ENCODE measurements at places on chromosomes 5 and 9. TPM values are rescaled to one million over a fixed set of nuclear protein-coding genes. Genes with fewer than 3 reads are reported as not detected.
A peak's percentile ranks its signal among the peaks of the same experiment; 100 is the strongest.

DNA sequence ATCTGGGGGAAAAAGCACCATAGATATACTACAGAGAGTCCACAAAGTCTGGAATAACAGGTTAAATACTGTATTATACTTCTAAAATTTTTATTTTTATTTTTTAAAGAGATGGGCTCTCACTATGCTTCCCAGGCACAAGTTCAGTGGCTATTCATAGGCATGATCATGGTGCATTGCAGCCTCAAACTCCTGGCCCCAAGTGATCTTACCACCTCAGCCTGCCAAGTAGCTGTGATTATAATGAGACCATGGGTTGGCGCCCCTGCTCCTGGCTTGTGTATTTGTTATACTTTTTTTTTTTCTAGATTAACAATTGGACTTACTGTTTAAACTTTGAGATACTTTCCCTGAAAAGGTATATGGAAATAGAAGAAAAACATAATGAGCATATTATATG lies 25.9 kb downstream of the ERBIN start:
- peaks cover 11% of the 10 kb centered on the region for H3K36me3 ChIP-seq
- H3K27ac ChIP-seq = no peak overlapping the region
- no peak for DNase-seq
- H3K27me3 ChIP-seq = no peaks in the 10 kb centered on the region
- no peak overlapping the region for H3K4me3 ChIP-seq
- H3K4me1 ChIP-seq = peaks cover 4% of the 10 kb centered on the region

DNA sequence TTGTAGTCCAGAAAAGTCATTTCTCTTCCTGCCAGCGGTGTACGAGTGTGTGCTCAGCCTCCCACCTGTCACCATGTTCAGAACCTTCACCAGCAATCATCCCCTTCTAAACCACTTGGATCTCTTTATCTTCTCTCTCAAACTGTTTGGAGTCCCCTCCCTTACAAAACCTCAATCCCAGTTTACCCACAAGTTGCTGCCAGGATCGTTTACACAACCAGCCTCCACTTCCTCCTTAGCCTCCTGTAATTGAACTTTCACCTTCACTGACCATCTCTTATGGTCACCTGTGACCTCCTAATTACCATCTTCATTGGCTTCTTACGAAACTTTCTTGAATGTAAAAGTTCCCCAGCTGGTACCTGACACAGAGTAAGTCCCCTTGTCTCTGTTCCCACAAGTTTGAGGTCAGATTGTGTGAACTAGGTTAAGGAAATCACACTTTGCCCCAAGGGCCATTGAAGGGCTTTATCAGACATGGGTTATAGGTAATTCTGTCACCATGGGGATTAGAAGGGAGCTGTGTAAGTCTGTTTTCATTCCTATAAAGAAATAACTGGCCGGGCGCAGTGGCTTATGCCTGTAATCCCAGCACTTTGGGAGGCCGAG lies 20.0 kb downstream of the RNF44 start:
- H3K4me1 ChIP-seq = peaks cover 3% of the 10 kb centered on the region
- H3K27ac ChIP-seq = peak overlapping the region; percentile 1
- no peak for DNase-seq
- no peak overlapping the region for H3K4me3 ChIP-seq
- H3K36me3 ChIP-seq = no peaks in the 10 kb centered on the region

GRCh38 chr9:16870596-16871335 lies at the start of gene BNC2:
BNC2 (minus strand) TSS chr9:16870670; CDS start chr9:16870648, 22 bp downstream.
- H3K27ac ChIP-seq = no peak within 1 kb of the TSS
- peak within 1 kb of the TSS; percentile 57 for H3K4me3 ChIP-seq
- peaks cover 37% of the 10 kb centered on the region for H3K27me3 ChIP-seq

- no peaks in the 10 kb centered on the region for H3K4me1 ChIP-seq
- no peaks in the 10 kb centered on the region for H3K27me3 ChIP-seq
- no peaks in the 10 kb centered on the region for H3K36me3 ChIP-seq
- DNase-seq = no peak
These were observed 50.3 kb downstream of the HMHB1 start for GRCh38 chr5:143862271-143862670.

The PCDHA11 gene
- not detected for total RNA-seq

DNA sequence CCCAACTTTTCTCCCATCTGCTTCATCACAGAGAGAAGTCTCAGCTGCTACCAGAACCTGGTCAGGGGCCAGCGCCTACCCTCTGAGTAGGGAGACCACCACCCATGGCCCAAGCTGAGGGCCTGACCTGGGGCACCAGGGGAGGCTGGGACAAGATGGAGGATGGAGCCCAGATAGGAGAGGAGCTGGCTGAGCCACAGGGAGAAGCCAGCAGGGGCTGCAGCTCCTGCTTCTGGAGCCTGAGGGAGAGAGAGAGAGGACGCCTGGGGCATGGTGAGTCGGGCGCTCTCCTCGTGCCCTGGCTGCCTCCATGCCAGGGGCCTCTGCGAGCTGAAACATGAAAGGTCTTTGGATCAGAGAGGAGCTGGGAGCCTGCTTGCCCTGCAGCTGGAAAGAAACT lies 1.4 kb upstream of the FOXI1 start:
- DNase-seq = no peak
- peaks cover 14% of the 10 kb centered on the region for H3K27me3 ChIP-seq
- no peaks in the 10 kb centered on the region for H3K36me3 ChIP-seq
- no peak overlapping the region for H3K4me3 ChIP-seq
- H3K4me1 ChIP-seq = peaks cover 1% of the 10 kb centered on the region

DNA sequence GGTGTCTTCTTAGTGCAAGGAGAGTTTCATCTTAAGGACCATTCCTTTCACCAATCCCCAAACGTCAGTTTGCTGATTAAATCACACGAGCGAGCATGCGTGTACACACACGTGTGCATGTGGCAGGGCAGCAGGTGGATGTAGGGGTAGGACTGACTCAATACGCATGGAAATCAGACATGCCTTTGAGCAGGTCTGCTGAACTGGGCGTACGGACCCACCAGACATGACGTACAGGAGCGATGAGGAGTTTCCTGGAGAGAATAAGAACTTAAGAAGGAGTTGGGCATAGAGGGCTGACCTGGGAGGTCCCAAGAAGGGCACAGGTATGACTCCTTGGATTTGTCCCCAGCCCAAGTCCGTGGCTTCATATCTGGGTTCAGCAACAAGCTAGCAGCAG lies 170.0 kb downstream of the FGF18 start:
- H3K36me3 ChIP-seq = no peaks in the 10 kb centered on the region
- H3K4me3 ChIP-seq = no peak overlapping the region
- no peaks in the 10 kb centered on the region for H3K27me3 ChIP-seq
- no peak overlapping the region for H3K27ac ChIP-seq
- no peaks in the 10 kb centered on the region for H3K4me1 ChIP-seq

The LCN15 gene
- total RNA-seq = not detected

GRCh38 chr5:38433160-38433861 lies 123.1 kb downstream of the LIFR start:
- no peaks in the 10 kb centered on the region for H3K4me1 ChIP-seq
- H3K27me3 ChIP-seq = peaks cover 27% of the 10 kb centered on the region
- no peak overlapping the region for H3K4me3 ChIP-seq
- no peak overlapping the region for H3K27ac ChIP-seq
- DNase-seq = no peak

The LCN12 gene
- total RNA-seq = 2.3 TPM

The CER1 gene
- total RNA-seq = not detected

DNA sequence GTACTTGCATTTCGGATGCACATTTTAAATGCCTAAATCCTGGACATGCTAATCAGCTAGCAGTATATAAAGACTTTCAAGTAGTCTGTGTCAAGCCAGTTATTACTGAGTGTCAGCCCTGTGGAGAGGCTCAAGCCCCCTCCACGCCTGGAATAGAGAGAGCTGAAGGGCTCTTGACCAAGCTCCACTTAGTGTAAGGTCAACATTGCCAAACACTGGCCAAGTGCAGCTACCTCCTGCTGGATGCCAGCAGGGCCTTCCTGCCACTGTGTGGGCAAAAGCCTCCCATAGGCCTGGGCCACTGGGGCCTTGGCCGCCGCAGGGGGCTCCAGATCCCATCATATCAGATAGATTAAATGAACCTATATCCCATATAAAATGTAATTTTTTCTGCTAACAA lies 239.4 kb upstream of the PANK3 start:
- H3K27me3 ChIP-seq = peaks cover 5% of the 10 kb centered on the region
- no peak for DNase-seq
- H3K4me3 ChIP-seq = no peak overlapping the region
- H3K27ac ChIP-seq = no peak overlapping the region
- H3K36me3 ChIP-seq = no peaks in the 10 kb centered on the region
- peaks cover 12% of the 10 kb centered on the region for H3K4me1 ChIP-seq

The PNPLA7 gene
- total RNA-seq = 1.2 TPM

DNA sequence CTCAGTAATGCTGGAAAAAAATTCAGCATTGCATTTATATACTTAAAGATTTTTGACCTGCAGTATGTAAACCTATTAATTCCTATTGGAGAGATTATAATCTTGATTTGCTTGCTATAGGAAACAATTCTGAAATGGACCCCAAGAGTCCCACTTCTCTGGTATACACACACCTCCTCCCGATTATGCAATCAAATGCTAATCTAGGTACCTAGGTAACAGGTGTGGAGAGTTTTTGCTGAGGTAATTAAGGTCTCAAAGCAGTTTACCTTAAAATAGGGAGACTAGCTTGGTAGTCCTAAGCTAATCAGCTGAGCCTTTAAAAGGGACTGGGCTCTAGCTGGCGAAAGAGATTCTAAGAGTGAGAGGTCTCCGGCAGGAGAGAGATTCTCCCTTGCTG lies 22.2 kb downstream of the ISOC1 start:
- H3K27me3 ChIP-seq = no peaks in the 10 kb centered on the region
- peaks cover 2% of the 10 kb centered on the region for H3K4me1 ChIP-seq
- peaks cover 2% of the 10 kb centered on the region for H3K36me3 ChIP-seq
- H3K4me3 ChIP-seq = no peak overlapping the region
- DNase-seq = no peak

- no peaks in the 10 kb centered on the region for H3K4me1 ChIP-seq
- H3K27me3 ChIP-seq = peaks cover 33% of the 10 kb centered on the region
- no peak overlapping the region for H3K4me3 ChIP-seq
- no peak for DNase-seq
- H3K36me3 ChIP-seq = no peaks in the 10 kb centered on the region
These were observed 22.7 kb upstream of the ROR2 start for GRCh38 chr9:91972711-91973110.
